NCI-H1417 treated with DMSO at 0.1 percent for 48 hours (cell line): ENCODE measurements at places on chromosomes 6 and 20.

DNA sequence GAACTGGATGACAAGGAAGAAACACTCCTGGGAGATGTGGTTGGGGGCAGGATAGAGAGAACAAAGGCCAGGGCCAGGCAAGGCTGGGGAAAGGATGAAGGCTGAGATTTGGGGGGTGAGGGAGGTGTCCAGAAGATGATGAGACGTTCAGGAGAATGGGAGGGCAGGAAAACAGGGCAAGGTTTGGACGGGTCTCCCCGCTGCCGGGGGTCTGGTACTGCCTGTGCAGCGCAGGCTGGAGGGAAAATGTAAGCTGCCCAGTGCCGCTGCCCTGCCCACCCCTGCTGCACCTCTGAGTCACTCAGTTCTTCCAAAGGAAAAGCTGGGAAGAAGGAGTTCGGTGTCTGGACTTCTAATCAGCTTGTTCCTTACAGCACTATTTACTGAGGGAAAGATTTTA is 130.9 kb downstream of the DTNBP1 start:
- DNase-seq, result no peak

- DNase-seq, result no peak
These were observed 337.0 kb downstream of the THBS2 start for GRCh38 chr6:168916576-168917211.

- DNase-seq, result no peak
These were observed 77.2 kb upstream of the MC3R start for GRCh38 chr20:56171087-56172012.

DNA sequence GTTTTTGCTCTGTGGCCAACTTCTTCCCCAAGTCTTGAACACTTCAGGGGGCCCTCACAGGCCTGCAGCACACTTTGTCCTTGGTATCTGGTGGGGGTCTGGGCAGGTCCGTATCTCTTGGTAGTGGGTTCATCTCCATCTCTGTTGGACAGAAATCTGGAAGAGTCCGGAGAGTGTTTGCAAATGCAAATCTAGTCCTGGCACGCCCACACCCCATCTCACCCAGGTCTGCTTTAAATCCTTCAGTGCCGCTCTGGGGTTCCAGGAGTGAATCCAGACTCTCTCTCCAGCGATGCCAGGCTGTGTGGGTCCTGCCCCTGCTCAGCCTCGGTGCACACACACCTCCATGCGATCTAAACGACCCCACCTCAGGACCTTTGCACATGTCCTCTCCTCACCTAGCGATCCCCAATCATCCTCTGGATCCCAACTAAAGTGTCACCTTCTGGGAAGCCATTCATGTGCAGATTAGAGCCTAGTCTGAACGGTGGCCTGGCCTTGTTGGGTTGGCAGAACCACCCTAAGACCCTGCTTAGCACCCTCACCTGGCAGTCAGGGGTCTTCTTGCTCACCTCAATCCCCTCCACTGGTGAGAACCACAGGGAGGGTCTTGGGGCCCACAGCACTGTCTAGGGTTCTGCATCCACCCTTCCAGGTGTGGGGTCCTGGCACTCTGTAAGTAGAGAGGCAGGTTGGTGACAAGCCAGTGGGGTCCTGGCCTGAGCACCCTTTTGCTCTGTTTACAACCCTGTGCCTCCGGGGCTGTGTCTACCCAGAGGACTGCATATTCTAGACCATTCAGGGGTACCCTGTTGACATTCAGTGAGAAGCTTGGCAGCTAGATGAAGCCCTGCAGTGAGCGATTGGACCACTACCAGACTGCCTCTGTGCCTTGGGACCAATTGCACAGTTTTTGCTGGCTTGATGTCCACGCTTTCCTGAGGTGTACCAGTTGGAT is 100.8 kb downstream of the SYCP2 start:
- no peak for DNase-seq

DNA sequence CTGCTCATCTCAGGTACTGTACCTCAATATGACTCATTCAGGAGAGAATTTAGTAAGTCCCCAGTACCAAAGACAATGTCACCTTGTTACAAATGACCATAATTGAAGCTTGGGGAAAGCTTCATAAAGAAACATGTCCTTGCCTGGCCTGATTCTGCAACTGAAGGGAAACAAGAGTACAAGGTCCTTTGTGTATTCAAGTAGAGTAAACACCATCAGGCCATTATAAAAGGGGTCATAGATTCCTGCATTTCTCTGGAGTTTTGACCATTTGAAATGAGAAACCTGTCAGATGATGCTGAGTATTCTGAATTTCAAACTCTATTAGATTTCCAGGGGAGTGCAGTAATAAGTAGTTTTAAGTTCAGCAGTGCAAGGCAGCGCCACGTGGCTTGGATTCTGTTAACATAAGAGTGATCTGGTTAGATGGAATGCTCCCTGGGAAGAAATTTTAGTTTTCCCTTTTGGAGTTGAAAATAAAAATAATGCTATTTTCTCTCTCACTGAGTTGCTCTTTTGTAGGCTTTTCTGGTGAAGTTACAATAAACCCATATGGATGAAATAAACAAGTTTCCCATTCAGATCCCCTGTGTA is 1054.3 kb downstream of the EPHA7 start:
- no peak for DNase-seq

DNA sequence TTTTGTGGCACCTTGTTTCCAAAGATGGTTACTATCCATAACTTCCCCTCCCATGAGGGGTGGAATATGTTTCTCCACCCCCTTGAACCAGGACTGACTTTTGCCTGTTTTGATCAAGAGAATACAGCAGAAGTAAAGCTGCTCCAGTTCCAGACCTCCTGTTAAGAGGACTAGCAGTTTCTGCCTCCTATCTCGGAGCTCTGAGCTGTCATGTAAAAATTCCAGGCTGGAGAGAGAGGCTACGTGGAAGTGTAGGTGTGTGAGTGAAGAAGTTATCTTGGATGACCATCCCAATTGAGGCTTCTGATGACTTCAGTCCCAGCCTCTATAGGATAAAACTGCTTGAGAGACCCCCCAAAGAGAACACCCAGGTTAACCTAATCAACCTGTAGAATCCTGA is 511.7 kb upstream of the IMPG1 start:
- no peak for DNase-seq

GRCh38 chr20:8007490-8007889 is 12.1 kb downstream of the TMX4 start:
- DNase-seq, result no peak

DNA sequence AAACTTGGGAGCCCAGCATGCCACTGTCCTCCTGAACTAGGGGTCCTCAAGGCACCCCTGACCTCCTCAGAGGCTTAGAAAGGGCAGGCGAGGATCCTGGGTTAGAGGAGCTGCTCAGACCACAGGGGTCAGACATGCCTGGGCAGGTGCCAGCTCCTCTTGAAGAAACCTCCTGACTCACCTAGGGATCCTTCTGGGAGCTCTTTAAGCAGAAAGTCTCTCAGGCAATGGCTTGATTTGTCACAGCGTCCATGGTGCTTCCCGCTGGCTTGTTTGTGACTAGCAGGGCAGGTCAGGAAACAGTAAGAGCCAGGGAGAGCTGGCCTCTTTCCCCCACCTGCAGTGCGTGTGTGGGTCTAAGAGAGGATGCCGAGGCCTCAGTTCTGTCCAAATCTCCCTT is 174.5 kb upstream of the SNX9 start:
- DNase-seq, result no peak

GRCh38 chr6:2917801-2918445 is 14.8 kb upstream of the SERPINB9 start:
- no peak for DNase-seq

DNA sequence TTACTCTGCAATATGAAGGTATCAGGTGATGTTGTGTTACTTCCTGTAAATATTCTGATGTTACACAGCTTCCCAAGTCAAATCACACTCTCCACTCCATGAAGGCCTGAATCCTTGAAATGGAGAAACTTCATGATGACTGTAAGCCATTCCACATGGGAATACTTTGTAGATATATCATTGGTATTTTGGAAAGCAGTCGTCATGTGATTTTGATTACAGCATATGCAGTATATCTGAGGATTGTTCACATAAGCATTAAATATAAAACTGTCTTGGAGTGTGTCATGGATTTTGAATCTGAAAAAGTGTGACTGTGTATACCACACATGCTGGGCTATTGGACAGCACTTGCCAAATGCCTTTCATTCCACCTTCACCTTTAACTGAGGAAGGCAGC is 118.3 kb upstream of the EXOC2 start:
- DNase-seq, result no peak

- no peak for DNase-seq
These were observed 103.5 kb upstream of the GPR6 start for GRCh38 chr6:109874621-109875020.

GRCh38 chr6:163148451-163149278 is 265.9 kb upstream of the QKI start:
- no peak for DNase-seq

GRCh38 chr6:80714513-80714912 is 608.0 kb downstream of the BCKDHB start:
- no peak for DNase-seq
